ENCODE measurements at places on chromosomes 12 and 14. TPM values are rescaled to one million over a fixed set of nuclear protein-coding genes. Genes with fewer than 3 reads are reported as not detected.

The OAS2 gene
- not detected for total RNA-seq

- H3K27me3 ChIP-seq = no peaks in the 10 kb centered on the region
- DNase-seq = no peak
- no peak overlapping the region for H3K4me3 ChIP-seq
- H3K27ac ChIP-seq = no peak overlapping the region
Measured at GRCh38 chr12:86551146-86551571, 295.0 kb upstream of the MGAT4C start.

The FOXG1 gene
- total RNA-seq = 0.07 TPM

DNA sequence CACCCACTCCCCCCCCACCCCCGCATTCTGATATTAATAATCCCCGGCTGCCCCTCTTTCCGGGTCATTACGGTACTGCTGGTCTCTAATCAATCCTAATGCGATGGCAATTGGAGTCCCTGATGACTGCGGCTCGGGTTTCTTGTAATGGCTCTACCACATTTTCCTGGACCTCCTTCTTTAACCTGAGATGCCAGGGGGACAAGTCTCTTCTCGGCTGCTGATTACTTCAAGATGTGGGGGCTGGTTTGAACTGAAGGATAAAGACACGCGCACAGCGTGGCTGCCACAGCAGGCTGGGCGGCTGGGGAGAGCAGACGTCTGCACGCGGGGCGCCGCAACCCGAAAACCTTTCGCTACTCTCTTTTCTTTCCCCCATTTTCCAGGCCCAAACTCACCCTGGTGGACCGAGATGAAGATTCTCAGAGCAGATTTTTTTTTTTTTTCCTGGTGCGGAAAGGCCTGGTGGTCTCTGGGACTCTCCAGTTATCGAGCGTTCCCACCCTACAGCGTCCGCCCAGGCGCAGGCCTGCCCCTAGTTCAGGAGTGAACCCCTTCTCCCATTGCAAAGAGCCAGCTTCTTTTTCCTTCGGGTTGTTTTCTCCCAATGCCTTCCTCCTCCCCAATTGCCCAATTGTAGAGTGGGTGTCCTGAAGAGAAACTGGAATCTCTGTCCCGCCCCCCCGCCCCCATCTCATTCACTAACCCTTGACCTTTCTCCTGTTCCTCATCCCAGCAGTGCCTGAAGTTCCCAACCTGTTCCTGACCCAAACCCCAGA is 6.0 kb upstream of the SIX1 start:
- H3K4me1 ChIP-seq = peaks cover 8% of the 10 kb centered on the region
- no peaks in the 10 kb centered on the region for H3K36me3 ChIP-seq
- H3K4me3 ChIP-seq = peak overlapping the region; percentile 80
- peaks cover 87% of the 10 kb centered on the region for H3K27me3 ChIP-seq

DNA sequence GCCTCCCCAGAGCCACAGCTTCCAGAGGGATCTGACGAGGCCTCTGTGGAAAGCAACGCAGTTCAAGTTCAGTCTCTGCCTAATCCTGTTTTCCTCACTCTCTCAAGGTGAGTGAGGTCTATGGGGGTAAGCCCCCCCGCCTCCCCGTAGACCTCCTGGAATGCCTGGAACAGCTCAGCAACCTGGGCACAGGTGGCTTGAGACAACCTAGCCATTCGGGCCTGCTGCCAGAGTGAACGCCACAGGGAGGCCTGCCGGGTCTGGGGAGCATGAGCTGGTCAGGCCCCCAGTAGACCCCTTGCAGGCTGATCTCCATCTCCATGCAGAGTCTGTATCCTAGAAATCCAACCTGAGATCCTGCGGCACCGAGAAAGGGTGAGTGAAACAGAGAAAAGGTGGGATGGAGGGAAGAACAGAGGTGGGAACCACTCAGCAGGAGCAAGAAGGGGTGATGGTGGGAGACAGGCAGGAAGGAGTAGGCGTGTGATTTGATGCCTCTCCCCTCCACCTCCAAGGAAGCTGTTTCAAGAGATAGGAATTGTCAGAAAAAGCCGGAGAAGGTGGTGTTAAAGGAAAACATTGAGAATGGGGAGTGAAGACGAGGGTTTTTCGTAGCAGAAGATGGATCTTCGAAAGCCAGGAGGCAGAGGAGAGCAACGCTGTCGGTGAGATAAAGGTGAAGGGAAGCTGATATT is 123.1 kb upstream of the PRMT8 start:
- H3K27me3 ChIP-seq = peaks cover 16% of the 10 kb centered on the region
- H3K4me3 ChIP-seq = no peak overlapping the region
- DNase-seq = peak; percentile 20

GRCh38 chr12:79299447-79300198 is 391.1 kb downstream of the PAWR start:
- no peak for DNase-seq
- no peak overlapping the region for H3K4me3 ChIP-seq
- H3K27ac ChIP-seq = no peak overlapping the region
- no peaks in the 10 kb centered on the region for H3K4me1 ChIP-seq
- no peaks in the 10 kb centered on the region for H3K27me3 ChIP-seq

DNA sequence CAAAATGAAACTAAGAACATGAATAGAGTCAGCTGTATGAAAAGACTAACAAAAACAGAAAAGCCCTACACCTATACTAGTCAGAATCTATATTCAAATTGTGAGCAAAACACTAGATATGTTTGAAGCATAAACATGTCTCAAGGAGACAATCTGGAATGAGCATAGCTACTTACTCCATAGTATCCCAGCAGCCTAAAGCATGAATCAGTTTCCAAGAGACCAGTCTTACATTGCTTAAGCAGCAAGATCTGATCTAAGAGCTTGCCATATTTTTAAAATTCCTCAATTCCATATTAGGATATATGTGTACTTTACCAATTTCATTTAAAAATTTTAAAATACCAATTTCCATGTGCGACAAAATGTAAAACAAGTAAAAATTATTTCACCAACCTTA is 7.7 kb downstream of the CAPS2 start:
- H3K36me3 ChIP-seq = no peaks in the 10 kb centered on the region
- DNase-seq = no peak
- H3K27ac ChIP-seq = no peak overlapping the region
- H3K4me3 ChIP-seq = no peak overlapping the region
- H3K4me1 ChIP-seq = no peaks in the 10 kb centered on the region

The MYG1 gene
- 89.5 TPM for total RNA-seq

- no peaks in the 10 kb centered on the region for H3K36me3 ChIP-seq
- H3K27me3 ChIP-seq = no peaks in the 10 kb centered on the region
- no peak for DNase-seq
- no peak overlapping the region for H3K27ac ChIP-seq
- no peaks in the 10 kb centered on the region for H3K4me1 ChIP-seq
- no peak overlapping the region for H3K4me3 ChIP-seq
Measured at GRCh38 chr14:102916347-102917055, 6.0 kb upstream of the AMN start.

GRCh38 chr12:45966486-45966885 is 23.9 kb downstream of the SCAF11 start:
- H3K27ac ChIP-seq = no peak overlapping the region
- H3K4me3 ChIP-seq = no peak overlapping the region
- peaks cover 14% of the 10 kb centered on the region for H3K36me3 ChIP-seq
- no peak for DNase-seq

GRCh38 chr12:84638811-84639368 is 273.7 kb downstream of the SLC6A15 start:
- H3K27ac ChIP-seq = no peak overlapping the region
- DNase-seq = no peak
- no peaks in the 10 kb centered on the region for H3K27me3 ChIP-seq
- H3K4me1 ChIP-seq = no peaks in the 10 kb centered on the region
- no peaks in the 10 kb centered on the region for H3K36me3 ChIP-seq

The TPPP2 gene
- total RNA-seq = not detected

DNA sequence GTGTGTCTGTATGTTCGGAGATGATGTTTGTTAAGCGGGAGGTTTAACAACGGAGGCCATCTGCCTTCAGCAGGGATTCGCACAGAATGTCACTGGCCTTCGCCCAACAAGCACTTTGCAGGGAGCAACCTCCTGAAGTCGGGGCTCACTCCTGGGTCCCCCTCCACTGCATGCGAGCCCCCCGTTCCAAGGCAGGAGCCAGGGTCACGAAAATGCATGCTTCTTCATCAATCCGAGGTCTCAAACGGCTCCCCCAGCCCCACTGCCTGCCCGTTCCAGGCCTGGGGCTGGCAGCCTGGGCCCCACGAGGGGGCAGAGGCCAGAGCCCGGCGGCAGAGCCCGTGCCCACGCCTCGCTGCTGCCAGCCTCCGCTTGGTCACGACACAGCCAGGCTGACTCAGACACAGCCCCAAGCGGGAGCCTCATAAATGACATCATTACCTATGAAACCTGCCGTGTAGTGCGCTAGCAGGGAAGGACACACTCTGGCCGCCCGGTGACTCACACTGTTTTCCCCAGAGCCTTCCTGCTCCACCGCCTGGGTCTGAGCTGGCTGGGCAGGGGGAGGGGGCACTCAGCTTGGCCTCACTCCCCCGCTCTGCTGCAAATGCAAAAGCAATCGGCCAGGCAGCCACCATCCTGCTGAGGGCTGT is 169.5 kb upstream of the RTL1 start:
- H3K27me3 ChIP-seq = no peaks in the 10 kb centered on the region
- peaks cover 3% of the 10 kb centered on the region for H3K4me1 ChIP-seq
- DNase-seq = peak; percentile 86
- no peak overlapping the region for H3K4me3 ChIP-seq
- H3K27ac ChIP-seq = no peak overlapping the region

- H3K4me3 ChIP-seq = no peak overlapping the region
- H3K27ac ChIP-seq = no peak overlapping the region
- no peak for DNase-seq
- H3K36me3 ChIP-seq = no peaks in the 10 kb centered on the region
- no peaks in the 10 kb centered on the region for H3K27me3 ChIP-seq
- H3K4me1 ChIP-seq = no peaks in the 10 kb centered on the region
Measured at GRCh38 chr14:64937171-64937820, 5.2 kb downstream of the GPX2 start.

The GPR162 gene
- total RNA-seq = 4.6 TPM

GRCh38 chr14:20757965-20758364 is 10.2 kb upstream of the EDDM3B start:
- H3K4me1 ChIP-seq = 0 out of 2 replicates have a peak, but pooled peaks cover 6% of the 10 kb centered on the region
- H3K27ac ChIP-seq = no peak overlapping the region
- no peaks in the 10 kb centered on the region for H3K27me3 ChIP-seq
- peaks cover 6% of the 10 kb centered on the region for H3K36me3 ChIP-seq
- DNase-seq = peak; percentile 44

- H3K4me3 ChIP-seq = no peak overlapping the region
- H3K27me3 ChIP-seq = no peaks in the 10 kb centered on the region
- no peaks in the 10 kb centered on the region for H3K36me3 ChIP-seq
Measured at GRCh38 chr14:103856105-103856504, 8.7 kb upstream of the PPP1R13B start.

The CCND2 gene
- total RNA-seq = 104 TPM

The PPP2R3C gene
- total RNA-seq = 52.9 TPM

DNA sequence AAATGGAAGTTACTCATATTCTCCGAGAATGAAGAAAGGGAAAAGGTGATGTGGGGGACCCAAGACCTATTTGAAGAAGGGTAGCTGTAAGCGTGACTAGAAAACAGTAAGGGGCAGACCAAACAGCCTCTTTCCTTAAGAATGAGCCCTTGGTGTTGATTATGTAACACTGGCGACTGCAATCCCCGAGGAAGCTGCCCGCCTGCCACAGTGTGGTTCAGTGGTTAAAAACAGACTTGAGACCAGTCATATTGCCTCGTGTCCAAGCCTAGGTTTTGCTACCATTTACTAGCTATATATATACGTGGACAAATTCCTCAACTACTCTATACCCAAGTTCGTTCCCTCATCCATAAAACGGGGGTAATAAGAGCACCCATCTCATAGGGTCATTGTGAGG is 49.1 kb downstream of the SSPN start:
- peaks cover 5% of the 10 kb centered on the region for H3K36me3 ChIP-seq
- no peak overlapping the region for H3K4me3 ChIP-seq
- H3K27ac ChIP-seq = no peak overlapping the region
- DNase-seq = no peak

The PRB2 gene
- not detected for total RNA-seq

The COCH gene
- total RNA-seq = 25.8 TPM

Data from H9 (cell line).